ENCODE measurements at places on chromosomes 4 and X.
A peak's percentile ranks its signal among the peaks of the same experiment; 100 is the strongest.

- no peaks in the 10 kb centered on the region for H3K27me3 ChIP-seq
- H3K27ac ChIP-seq: no peak overlapping the region
- no peak for DNase-seq
- H3K4me1 ChIP-seq: no peaks in the 10 kb centered on the region
- no peak overlapping the region for H3K4me3 ChIP-seq
Observed at GRCh38 chr4:172104539-172104938, 291.3 kb downstream of the GALNTL6 start.

- H3K4me1 ChIP-seq: no peaks in the 10 kb centered on the region
- no peak for DNase-seq
- H3K27ac ChIP-seq: peak overlapping the region; percentile 6
- H3K27me3 ChIP-seq: no peaks in the 10 kb centered on the region
Observed at GRCh38 chr4:83358410-83358809, 23.8 kb upstream of the HPSE start.

DNA sequence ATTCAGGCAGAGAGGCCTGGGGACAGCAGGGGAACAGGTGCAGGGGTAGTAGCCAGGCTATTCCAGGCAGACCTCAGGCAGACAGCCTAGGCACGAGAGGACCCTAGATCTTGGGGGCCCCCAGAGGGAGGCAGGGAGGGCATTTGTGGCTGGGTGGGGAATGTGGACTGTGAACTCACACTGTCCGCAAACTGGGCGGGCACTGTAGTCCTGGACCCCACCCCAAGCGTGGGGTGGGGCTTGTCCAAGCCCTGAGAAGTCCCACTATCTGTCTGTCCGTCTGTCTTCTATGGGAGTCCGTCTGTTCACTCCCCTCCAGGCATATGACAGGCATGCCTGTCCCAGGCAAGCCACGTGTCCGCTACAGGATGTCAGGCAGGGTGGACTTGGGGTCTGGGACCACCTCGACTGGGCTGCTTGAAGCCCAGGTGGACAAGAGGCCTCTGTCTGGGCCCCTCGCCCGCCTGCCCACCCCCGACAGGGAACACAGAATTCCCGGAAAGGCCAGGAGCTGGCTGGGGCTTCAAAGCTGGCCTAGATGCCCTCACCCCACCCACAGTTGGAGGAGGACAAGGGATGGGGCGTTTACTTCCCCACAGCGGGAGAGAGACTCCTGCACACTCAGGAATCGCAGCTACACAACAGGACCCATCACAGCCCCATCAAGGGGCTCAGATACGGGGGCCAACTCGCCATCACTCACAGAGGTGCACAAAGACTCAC is at the start of gene SLC38A5:
TSS of gene SLC38A5 (minus strand) at position 151 of the 723 bp plus-strand sequence. CDS start 2,336 bp downstream, outside the sequence.
- no peaks in the 10 kb centered on the region for H3K27me3 ChIP-seq
- peak within 1 kb of the TSS; percentile 8 for H3K27ac ChIP-seq
- no peak for DNase-seq
- no peaks in the 10 kb centered on the region for H3K4me1 ChIP-seq

GRCh38 chr4:25021216-25021615 is 9.5 kb downstream of the LGI2 start:
- H3K4me1 ChIP-seq: no peaks in the 10 kb centered on the region
- H3K27me3 ChIP-seq: no peaks in the 10 kb centered on the region
- no peak overlapping the region for H3K27ac ChIP-seq
- DNase-seq: no peak

- no peak for DNase-seq
- H3K4me1 ChIP-seq: no peaks in the 10 kb centered on the region
- H3K27me3 ChIP-seq: no peaks in the 10 kb centered on the region
- H3K27ac ChIP-seq: no peak overlapping the region
- no peak overlapping the region for H3K4me3 ChIP-seq
Observed at GRCh38 chrX:19177721-19178120, 55.5 kb upstream of the ADGRG2 start.

- H3K27ac ChIP-seq: no peak overlapping the region
- H3K36me3 ChIP-seq: peaks cover 8% of the 10 kb centered on the region
- no peak for DNase-seq
- no peak overlapping the region for H3K4me3 ChIP-seq
- H3K4me1 ChIP-seq: no peaks in the 10 kb centered on the region
Observed at GRCh38 chr4:56959100-56959499, 18.3 kb downstream of the NOA1 start.

Data from vagina (tissue), 2 donors.